Retinal pigment epithelial cell (primary cell): ENCODE measurements at places on chromosomes 7 and 10.

GRCh38 chr10:6170638-6171037, 32.1 kb upstream of the PFKFB3 start:
- no peak for DNase-seq

- no peak for DNase-seq
These were observed 265.2 kb downstream of the PCLO start for GRCh38 chr7:82897500-82897899.

GRCh38 chr10:22913474-22914092, 14.3 kb upstream of the ARMC3 start:
- DNase-seq, result no peak

DNA sequence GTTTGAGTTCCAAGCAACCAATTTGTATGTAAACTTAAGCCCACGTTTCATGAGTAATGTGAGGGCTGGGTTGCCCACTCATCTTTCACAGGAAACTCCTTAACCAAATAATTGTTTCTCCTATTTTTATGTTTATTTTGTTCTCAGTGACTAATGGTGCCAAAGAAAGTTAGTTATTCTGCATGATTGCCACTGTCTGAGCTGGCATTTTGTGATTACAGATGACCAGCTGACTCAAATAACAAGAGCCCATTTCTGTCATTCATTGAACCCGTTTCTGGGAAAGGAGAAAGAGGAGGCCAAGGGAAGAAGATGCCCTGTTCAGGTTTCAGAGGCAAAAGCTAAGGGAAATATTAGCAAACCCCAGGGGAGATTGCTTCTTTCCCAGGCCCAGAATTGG, 186.9 kb upstream of the MYO3A start:
- DNase-seq, result peak; percentile 74

- no peak for DNase-seq
These were observed 46.1 kb upstream of the SLC35B4 start for GRCh38 chr7:134362587-134363483.

- peak; percentile 24 for DNase-seq
These were observed 30.4 kb downstream of the LRRC4 start for GRCh38 chr7:128000854-128001265.

DNA sequence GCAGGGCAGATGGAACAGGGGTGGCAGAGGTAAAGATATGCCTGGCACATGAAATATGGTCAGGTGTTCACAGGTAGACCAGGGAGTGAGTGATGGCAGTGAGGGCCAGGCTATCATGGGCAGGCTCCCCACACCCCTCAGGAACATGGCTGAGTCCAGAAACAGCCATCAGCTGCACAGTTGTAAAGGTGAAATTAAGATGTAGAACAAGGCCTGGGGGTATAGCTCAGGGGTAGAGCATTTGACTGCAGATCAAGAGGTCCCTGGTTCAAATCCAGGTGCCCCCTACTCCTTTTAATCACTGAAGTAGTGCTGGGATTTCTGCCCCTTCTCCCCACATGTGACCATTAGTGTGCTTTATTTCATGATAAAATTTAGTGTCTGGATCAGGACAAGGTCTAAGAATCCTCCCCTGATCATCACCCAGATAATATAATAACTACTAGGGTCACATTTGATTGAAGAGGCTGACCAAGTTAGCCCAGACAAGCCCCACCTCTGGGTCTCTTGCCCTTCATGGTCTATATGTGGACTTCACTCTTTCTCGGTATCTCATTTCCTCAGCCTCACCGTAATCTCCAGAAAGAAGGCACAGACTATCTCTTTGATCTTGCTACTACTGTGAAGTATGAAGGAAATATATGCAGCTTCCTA, 69.0 kb downstream of the ZNF783 start:
- DNase-seq, result no peak

- no peak for DNase-seq
These were observed 31.5 kb downstream of the CUL1 start for GRCh38 chr7:148729984-148730733.

- no peak for DNase-seq
These were observed 119.2 kb downstream of the NEURL1 start for GRCh38 chr10:103612462-103613365.

GRCh38 chr7:66693331-66693730, 47.2 kb upstream of the RABGEF1 start:
- DNase-seq, result no peak

- DNase-seq, result no peak
These were observed 17.7 kb downstream of the CACNB2 start for GRCh38 chr10:18157881-18158280.

- DNase-seq, result peak; percentile 92
These were observed 19.1 kb downstream of the ABLIM1 start for GRCh38 chr10:114638821-114639625.

DNA sequence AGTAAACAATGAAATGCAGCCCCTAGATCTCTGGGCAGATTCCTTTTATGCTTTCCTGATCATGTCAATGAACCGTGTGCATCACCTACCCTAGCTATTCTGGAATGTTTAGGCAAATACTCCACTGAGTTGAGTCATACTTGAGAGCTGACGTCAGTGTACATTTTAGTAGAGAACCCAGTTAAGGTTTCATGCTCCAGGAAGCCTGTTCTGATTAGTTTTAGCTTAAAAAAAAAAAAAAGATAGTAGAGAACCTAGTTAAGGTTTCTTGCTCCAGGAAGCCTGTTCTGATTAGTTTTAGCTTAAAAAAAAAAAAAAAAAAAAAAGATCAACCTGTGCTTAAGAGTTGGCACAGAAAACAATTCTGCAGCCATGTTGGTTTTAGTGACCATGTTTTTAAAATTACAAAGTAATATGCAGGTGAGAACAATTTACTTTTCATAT, 3.7 kb upstream of the MCU start:
- peak; percentile 75 for DNase-seq
